B cell (primary cell): ENCODE measurements at places on chromosomes 3 and 15. TPM values are rescaled to one million over a fixed set of nuclear protein-coding genes. Genes with fewer than 3 reads are reported as not detected.

DNA sequence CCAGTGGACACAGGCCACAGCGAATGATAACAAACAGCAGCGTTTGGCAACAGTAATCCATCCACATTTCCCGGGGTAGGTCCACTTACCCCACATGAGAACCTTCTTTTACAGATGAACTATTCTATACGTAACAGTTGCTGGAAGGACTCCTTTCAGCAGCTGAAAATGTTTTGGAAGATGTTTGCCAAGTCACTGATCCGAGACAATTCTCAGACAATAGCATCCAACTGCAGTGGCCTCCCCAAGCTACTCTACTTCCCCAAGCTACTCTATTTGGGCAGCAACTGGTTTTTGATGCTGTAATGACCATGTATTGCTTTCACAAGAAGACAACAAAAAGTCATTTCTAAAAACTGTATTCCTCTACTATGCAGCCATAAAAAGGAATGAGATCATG is 87.5 kb downstream of the ADAMTS17 start:
- no peak overlapping the region for H3K27ac ChIP-seq
- H3K4me1 ChIP-seq = no peaks in the 10 kb centered on the region
- no peaks in the 10 kb centered on the region for H3K36me3 ChIP-seq
- no peak for DNase-seq

GRCh38 chr15:36757189-36757814 is 177.9 kb downstream of the CDIN1 start:
- H3K36me3 ChIP-seq = no peaks in the 10 kb centered on the region
- no peaks in the 10 kb centered on the region for H3K4me1 ChIP-seq
- no peak for DNase-seq
- no peaks in the 10 kb centered on the region for H3K27me3 ChIP-seq
- no peak overlapping the region for H3K4me3 ChIP-seq

DNA sequence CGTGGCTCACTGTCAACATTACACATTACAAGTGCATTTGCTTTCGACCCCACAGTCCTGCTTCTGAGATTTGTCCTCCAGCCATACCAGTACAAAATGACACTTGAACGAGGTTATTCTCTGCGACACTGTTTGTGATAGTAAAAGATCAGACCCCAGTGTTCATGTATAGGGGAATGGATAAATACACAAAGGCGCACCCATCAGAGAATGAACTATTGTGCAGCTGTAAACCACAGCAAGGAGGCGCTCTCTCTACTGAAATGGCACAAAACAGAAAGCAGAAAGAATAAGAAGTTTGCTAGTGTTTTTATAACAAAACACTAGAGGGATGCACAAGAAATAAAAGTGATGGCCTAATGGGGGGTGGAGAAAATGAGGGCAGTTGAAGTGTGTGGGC is 4.9 kb upstream of the CHSY1 start:
- H3K36me3 ChIP-seq = no peaks in the 10 kb centered on the region
- H3K27me3 ChIP-seq = no peaks in the 10 kb centered on the region
- no peak overlapping the region for H3K4me3 ChIP-seq
- DNase-seq = no peak
- H3K27ac ChIP-seq = no peak overlapping the region
- H3K4me1 ChIP-seq = peaks cover 6% of the 10 kb centered on the region

DNA sequence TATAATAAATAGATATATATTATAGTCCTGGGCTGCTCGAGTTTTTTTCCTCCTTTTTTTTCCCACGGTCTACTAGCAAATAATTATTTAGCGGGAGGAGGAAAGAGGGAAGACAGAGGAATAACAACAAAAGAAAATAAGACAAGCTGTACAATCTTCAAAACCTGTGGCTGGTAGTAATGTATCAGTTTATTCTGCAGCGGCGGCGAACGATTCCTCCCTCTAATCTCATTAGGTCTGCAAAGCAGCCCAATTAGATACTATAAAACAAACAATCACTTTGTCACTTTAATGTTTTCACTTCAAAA is 390 bp upstream of the TLE3 start:
- DNase-seq = no peak
- peaks cover 24% of the 10 kb centered on the region for H3K27me3 ChIP-seq
- peak overlapping the region; percentile 97 for H3K4me3 ChIP-seq
- H3K27ac ChIP-seq = peak overlapping the region; percentile 43
- H3K4me1 ChIP-seq = peaks cover 57% of the 10 kb centered on the region
- H3K36me3 ChIP-seq = no peaks in the 10 kb centered on the region

The FANCD2OS gene
- not detected in 2 replicates for total RNA-seq

The OR5H1 gene
- 0.17 TPM in 1 of 2 replicates, not detected in the other for total RNA-seq

DNA sequence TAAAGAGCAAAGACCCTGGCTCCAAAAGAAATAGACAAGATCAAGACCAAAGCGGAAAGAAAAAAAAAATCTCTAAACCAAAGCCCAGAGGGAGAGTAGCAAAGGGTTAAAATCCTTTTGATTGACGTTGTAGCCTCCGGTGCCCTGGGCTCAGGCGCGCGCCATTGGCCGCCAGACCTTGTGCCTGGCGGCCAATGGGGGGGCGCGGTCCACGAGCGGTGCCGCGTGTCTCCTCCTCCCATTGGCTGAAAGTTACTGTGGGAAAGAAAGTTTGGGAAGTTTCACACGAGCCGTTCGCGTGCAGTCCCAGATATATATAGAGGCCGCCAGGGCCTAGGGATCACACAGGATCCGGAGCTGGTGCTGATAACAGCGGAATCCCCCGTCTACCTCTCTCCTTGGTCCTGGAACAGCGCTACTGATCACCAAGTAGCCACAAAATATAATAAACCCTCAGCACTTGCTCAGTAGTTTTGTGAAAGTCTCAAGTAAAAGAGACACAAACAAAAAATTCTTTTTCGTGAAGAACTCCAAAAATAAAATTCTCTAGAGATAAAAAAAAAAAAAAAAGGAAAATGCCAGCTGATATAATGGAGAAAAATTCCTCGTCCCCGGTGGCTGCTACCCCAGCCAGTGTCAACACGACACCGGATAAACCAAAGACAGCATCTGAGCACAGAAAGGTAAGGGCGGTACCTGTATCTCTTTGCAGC is at the start of gene HES1:
TSS of gene HES1 (plus strand) at position 343 of the 713 bp plus-strand sequence. CDS start at position 576, 233 bp downstream.
- peak; percentile 90 for DNase-seq
- H3K4me1 ChIP-seq = peaks cover 80% of the 10 kb centered on the region
- peak within 1 kb of the TSS; percentile 94 for H3K27ac ChIP-seq
- peak within 1 kb of the TSS; percentile 80 for H3K4me3 ChIP-seq
- no peaks in the 10 kb centered on the region for H3K27me3 ChIP-seq
- no peaks in the 10 kb centered on the region for H3K36me3 ChIP-seq

GRCh38 chr15:64686130-64686735 is 89.2 kb downstream of the RBPMS2 start:
- DNase-seq = peak; percentile 68
- peaks cover 3% of the 10 kb centered on the region for H3K36me3 ChIP-seq
- no peaks in the 10 kb centered on the region for H3K27me3 ChIP-seq
- no peak overlapping the region for H3K27ac ChIP-seq

DNA sequence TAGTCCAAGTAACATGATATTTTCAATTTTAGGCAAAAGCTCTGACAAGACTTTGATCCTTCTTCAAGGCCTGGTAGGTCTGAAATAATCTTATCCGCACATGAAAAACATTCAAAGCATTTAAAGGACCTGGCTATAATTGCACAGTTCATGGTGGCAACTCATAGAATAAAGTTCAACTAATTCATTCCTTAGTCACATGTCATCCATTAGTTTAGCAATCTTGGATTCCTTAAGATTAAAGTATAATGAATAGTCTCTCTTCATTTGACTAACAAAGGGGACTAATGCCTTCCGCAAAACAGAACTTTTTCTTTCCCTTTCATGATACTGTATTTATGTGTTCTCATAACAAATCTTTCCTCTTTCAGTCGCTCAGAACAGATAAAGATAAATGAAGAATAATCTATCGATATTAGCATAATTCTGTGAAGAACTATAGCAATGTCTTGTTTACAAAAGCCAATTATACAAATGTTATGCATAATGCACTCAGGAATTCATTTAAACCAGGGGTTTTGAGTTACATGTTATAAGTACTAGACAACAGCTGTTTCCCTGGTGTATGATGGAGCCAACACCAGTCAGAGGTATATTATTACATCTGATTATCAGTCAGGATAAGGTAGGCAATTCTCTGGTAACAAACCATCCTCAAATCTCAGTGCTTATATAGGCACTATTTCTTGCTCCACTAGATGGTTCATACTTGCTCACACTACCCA is 172.5 kb downstream of the POTEB3 start:
- H3K4me1 ChIP-seq = peaks cover 18% of the 10 kb centered on the region
- no peaks in the 10 kb centered on the region for H3K36me3 ChIP-seq
- no peak overlapping the region for H3K27ac ChIP-seq

DNA sequence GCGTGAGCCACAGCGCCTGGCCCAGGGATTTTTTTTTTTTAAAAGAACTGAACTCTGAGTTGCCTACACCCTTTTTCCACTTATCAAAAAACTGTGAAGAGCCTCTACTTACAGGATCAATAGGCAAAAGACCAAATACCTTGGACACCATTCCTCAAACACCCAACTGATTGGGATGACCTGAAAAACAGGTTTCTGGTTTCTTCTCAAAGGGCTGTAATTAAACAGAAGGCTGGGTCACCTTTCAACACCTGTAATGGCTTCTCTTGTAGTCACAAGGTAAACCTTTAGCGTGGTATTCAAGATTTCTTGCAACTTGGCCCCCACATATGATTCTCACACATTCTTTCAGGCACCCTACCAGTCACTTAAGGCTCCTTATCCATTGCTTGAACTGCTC is 38.4 kb upstream of the PLXND1 start:
- H3K4me3 ChIP-seq = no peak overlapping the region
- DNase-seq = no peak
- no peaks in the 10 kb centered on the region for H3K4me1 ChIP-seq
- no peaks in the 10 kb centered on the region for H3K36me3 ChIP-seq

GRCh38 chr15:57463360-57463759 is 87.1 kb downstream of the CGNL1 start:
- no peak overlapping the region for H3K27ac ChIP-seq
- no peaks in the 10 kb centered on the region for H3K4me1 ChIP-seq
- H3K4me3 ChIP-seq = no peak overlapping the region

The ISLR2 gene
- not detected in 2 replicates for total RNA-seq

The IL16 gene
- 284 and 287 TPM in 2 replicates for total RNA-seq

The ECE2 gene
- not detected in 2 replicates for total RNA-seq

The GABRG3 gene
- not detected in 2 replicates for total RNA-seq

DNA sequence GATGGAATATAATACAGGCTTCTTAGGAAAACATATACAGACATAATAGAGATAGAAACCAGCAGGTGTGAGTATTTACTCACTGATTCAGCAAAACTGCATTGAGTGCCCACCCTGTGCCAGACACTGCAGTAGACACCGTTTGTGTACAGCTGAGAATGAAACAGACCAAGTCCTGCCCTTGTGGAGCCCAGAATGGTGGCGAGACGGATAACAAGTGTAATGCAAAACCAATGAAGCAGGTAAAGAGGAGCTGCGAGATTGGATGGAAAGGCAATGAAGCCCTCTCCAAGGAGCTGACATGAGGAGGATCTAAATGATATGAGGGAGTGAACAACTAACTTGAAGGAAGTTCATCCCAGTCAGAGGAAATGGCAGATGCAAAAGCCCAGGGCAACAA is 256.4 kb downstream of the MEX3B start:
- no peak for DNase-seq
- no peak overlapping the region for H3K27ac ChIP-seq
- H3K36me3 ChIP-seq = no peaks in the 10 kb centered on the region

DNA sequence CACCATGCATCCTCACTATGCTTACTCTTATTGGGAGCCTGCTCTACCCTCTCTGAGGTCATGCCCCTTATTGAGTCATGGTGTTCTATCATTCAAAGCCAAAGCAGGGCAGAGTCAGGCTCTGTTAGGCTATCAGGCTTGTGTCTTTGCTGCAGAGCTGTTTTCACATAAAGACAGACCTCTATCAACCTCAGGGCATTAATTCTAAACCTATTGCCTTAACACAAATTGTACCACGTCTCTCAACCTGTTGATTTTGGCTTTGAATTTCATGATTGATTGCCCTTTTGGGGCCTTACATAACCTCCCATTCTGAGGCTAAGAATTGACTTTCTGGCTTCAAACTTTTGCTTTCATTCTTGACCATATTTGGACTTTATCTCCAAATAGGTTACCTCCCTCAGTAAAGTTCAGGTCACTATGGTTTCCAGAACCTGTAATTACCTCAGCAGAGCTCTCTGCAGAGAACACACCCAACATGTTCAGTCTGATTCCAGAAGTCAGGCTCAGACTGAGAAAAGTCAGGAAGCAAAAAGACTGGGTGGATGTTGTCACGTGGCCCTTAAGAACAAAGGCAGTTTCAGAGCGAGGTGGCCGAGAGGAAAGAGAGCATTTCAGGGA is 221.4 kb upstream of the NANOGP8 start:
- no peak for DNase-seq
- H3K4me1 ChIP-seq = no peaks in the 10 kb centered on the region
- no peaks in the 10 kb centered on the region for H3K27me3 ChIP-seq
- no peak overlapping the region for H3K27ac ChIP-seq

DNA sequence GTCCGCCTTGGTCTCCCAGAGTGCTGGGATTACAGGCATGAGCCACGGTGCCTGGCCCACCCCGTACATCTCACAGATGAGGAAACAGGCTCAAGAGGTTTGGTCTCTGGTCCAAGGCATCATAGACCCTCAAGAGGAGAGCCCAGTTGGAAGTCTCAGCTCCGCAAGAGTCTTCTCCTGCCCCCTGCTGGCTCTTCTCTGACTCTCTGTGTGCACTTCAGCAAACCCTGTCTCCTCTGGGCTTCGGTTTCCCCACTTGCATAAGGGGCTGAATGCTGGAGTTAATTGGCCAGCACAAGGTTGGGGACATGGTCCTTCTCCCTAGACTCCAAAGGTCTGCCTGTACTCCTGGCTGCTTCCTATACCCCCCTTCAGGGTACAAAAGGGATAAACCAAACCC is 3.9 kb downstream of the MST1R start:
- H3K36me3 ChIP-seq = no peaks in the 10 kb centered on the region
- H3K4me1 ChIP-seq = peaks cover 3% of the 10 kb centered on the region
- no peak overlapping the region for H3K27ac ChIP-seq
- no peak for DNase-seq
- H3K4me3 ChIP-seq = no peak overlapping the region

DNA sequence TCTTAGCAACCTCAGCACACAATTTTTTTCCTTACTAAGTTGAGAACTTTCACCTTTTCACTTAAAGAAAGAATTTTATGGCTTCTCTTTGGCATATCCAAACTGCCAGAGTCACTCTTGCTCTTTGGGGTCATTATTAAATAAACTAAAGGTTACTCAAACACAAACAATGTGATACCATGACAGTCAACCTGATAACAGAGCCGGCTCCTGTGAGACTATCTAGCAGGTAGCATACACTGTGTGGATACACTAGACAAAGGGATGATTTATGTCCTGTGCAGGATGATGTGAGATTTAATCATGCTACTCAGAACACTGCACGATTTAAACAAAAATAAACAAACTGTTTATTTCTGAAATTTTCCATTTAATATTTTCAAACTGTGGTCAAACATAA is 35.6 kb downstream of the LRRFIP2 start:
- H3K36me3 ChIP-seq = peaks cover 2% of the 10 kb centered on the region
- no peak overlapping the region for H3K27ac ChIP-seq
- no peaks in the 10 kb centered on the region for H3K27me3 ChIP-seq
- peaks cover 7% of the 10 kb centered on the region for H3K4me1 ChIP-seq
- no peak overlapping the region for H3K4me3 ChIP-seq
